Spleen (tissue), 13 donors: ENCODE measurements at places on chromosomes 7 and 10. TPM values are rescaled to one million over a fixed set of nuclear protein-coding genes. Genes with fewer than 3 reads are reported as not detected.

ANXA8L1 gene
- total RNA-seq: 0.42 TPM

AKR1C1 gene
- total RNA-seq: 2.4 TPM

CFTR gene
- total RNA-seq: not detected

CALML3 gene
- not detected for total RNA-seq

ODAD2 gene
- 0.39 TPM for total RNA-seq

POMZP3 gene
- 3.5 TPM for total RNA-seq
